ENCODE measurements at places on chromosomes 6 and 20.

DNA sequence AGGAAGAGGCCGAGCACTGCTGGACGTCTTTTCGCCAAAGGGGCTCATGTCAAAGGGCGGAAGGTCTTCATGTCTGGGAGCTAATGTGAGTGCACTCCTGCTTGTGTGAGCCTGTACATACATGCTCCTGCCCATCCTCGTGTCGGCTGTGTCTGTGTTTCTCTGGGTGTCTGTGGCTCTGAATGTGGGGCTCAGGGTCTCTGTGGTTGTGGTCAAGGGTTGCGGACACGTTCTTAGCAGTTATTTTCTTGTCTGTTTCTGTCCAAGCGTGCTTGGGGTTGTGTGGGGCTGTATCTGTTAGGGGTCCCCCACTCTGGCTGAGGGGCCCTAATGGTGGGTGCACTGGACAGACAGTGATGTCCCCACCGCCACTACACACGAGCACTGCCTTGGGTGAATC lies 2.9 kb downstream of the AVP start:
- H3K27ac ChIP-seq = no peak overlapping the region
- H3K4me3 ChIP-seq = no peak overlapping the region
- H3K36me3 ChIP-seq = no peaks in the 10 kb centered on the region
- H3K4me1 ChIP-seq = peaks cover 4% of the 10 kb centered on the region

- H3K36me3 ChIP-seq = no peaks in the 10 kb centered on the region
- no peaks in the 10 kb centered on the region for H3K27me3 ChIP-seq
- no peak overlapping the region for H3K4me3 ChIP-seq
- DNase-seq = no peak
Observed at GRCh38 chr20:42095221-42095620, 477.0 kb upstream of the CHD6 start.

DNA sequence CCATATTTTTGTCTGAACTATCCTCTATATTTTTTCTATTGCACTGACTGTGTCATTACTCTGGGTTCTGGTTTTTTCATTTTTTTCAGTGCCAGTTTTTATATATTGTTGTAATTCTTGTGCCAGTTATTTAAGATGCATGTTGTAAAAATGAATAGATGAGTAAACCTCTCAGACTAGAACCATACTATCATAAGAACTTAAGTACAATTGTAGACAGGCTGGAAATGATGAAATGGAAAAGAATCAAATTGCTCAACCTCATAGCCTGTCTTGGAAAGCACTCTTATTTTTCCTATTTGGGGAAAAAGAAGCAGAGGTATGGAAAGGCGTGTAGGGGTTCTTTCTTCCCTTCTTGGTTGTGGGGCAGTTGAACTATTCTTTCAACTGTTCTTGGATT lies 30.2 kb downstream of the PANK2 start:
- H3K27me3 ChIP-seq = no peaks in the 10 kb centered on the region
- H3K4me1 ChIP-seq = no peaks in the 10 kb centered on the region
- no peak overlapping the region for H3K4me3 ChIP-seq
- H3K36me3 ChIP-seq = peaks cover 70% of the 10 kb centered on the region
- no peak overlapping the region for H3K27ac ChIP-seq

DNA sequence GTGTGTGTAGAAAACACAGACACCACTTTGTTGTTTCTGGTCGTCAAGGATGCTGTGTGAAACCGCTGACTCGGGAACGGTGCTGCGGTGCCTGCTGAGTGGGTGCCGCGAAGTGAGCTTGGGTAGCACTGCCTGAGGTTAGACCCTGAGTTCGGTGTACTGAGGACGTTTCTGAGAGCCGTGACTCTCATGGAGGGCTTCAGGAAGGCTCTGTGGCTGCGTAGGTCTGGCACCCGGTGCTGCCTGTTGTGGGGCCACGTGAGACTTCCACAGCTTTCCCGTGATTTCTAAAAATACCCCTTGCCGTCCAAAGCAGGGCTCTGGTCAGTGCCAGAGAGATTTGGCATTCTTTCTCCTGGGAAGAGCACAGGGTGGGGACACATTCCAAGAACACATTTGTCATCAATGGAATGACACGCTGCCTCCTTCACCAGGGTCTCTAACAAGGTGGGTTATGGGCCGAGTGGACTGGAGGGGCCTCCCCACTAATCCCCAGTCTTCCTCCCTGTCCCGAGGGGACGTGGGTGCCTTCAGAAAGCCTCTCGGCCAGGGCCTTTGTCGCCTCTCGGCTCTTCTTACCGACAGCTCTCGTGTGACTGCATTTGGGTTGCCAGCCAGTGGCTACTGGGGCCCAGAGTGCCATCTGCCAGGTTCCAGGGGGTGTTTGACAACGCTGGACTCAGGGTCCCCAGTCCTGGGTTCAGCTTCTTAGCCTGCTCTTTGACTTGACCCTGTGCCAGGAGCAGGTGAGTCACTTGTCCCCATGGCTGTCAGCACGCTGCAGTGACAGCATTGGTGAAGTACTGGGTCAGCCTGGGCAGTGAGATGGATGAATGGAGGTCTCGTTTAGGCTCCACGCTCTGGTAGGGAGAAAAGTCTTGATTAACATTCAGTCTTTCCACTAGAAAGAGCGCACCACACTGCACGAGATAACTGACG lies 62.2 kb downstream of the SYNJ2 start:
- peaks cover 72% of the 10 kb centered on the region for H3K4me1 ChIP-seq
- peaks cover 6% of the 10 kb centered on the region for H3K36me3 ChIP-seq
- H3K4me3 ChIP-seq = no peak overlapping the region
- peak overlapping the region; percentile 37 for H3K27ac ChIP-seq

GRCh38 chr6:7108196-7108963 lies 619 bp downstream of the RREB1 start:
- H3K27me3 ChIP-seq = no peaks in the 10 kb centered on the region
- peak overlapping the region; percentile 99 for H3K27ac ChIP-seq
- DNase-seq = peak; percentile 31
- H3K4me1 ChIP-seq = peaks cover 35% of the 10 kb centered on the region

GRCh38 chr20:4101910-4102309 lies 86.6 kb upstream of the RNF24 start:
- H3K4me3 ChIP-seq = no peak overlapping the region
- no peak for DNase-seq
- no peaks in the 10 kb centered on the region for H3K27me3 ChIP-seq
- no peaks in the 10 kb centered on the region for H3K36me3 ChIP-seq
- no peak overlapping the region for H3K27ac ChIP-seq

DNA sequence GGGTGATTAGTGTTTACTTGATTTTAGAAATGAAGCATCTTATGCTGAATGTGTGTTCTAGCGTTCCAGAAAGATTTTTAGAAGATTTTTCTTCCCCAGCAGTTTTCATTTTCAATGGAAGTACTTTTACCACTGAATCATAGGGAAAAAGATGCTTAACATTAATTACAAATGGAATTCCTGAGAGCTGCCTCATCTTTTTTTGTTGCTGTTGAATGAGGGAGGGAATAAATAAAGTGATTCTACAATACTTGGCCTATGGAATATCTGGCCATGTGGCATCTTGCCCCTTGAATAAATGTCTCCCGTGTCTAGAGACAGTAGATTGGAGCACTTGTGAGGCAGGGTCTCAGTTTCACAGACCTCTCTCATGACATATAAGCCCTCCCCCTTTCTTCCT lies 44.1 kb upstream of the SLC22A1 start:
- no peak overlapping the region for H3K4me3 ChIP-seq
- no peak for DNase-seq
- peaks cover 89% of the 10 kb centered on the region for H3K36me3 ChIP-seq
- no peaks in the 10 kb centered on the region for H3K4me1 ChIP-seq
- no peak overlapping the region for H3K27ac ChIP-seq
- no peaks in the 10 kb centered on the region for H3K27me3 ChIP-seq

GRCh38 chr20:9407805-9408421 lies 106.5 kb upstream of the LAMP5 start:
- DNase-seq = peak; percentile 62
- no peaks in the 10 kb centered on the region for H3K4me1 ChIP-seq
- H3K36me3 ChIP-seq = peaks cover 3% of the 10 kb centered on the region
- no peaks in the 10 kb centered on the region for H3K27me3 ChIP-seq
- H3K27ac ChIP-seq = no peak overlapping the region

GRCh38 chr6:104603108-104603745 lies 256.5 kb downstream of the HACE1 start:
- no peaks in the 10 kb centered on the region for H3K36me3 ChIP-seq
- H3K27ac ChIP-seq = no peak overlapping the region
- no peaks in the 10 kb centered on the region for H3K4me1 ChIP-seq
- no peaks in the 10 kb centered on the region for H3K27me3 ChIP-seq
